Activated CD4-positive, alpha-beta memory T cell treated with anti-CD3 and anti-CD28 coated beads for 36 hours (primary cell): ENCODE measurements at places on chromosomes 11 and 22. TPM values are rescaled to one million over a fixed set of nuclear protein-coding genes. Genes with fewer than 3 reads are reported as not detected.

GRCh38 chr11:95337175-95337957, 106.4 kb upstream of the SESN3 start:
- H3K27ac ChIP-seq, result no peak overlapping the region
- peaks cover 3% of the 10 kb centered on the region for H3K4me1 ChIP-seq
- no peaks in the 10 kb centered on the region for H3K27me3 ChIP-seq
- peak; percentile 66 for DNase-seq
- no peaks in the 10 kb centered on the region for H3K36me3 ChIP-seq

DNA sequence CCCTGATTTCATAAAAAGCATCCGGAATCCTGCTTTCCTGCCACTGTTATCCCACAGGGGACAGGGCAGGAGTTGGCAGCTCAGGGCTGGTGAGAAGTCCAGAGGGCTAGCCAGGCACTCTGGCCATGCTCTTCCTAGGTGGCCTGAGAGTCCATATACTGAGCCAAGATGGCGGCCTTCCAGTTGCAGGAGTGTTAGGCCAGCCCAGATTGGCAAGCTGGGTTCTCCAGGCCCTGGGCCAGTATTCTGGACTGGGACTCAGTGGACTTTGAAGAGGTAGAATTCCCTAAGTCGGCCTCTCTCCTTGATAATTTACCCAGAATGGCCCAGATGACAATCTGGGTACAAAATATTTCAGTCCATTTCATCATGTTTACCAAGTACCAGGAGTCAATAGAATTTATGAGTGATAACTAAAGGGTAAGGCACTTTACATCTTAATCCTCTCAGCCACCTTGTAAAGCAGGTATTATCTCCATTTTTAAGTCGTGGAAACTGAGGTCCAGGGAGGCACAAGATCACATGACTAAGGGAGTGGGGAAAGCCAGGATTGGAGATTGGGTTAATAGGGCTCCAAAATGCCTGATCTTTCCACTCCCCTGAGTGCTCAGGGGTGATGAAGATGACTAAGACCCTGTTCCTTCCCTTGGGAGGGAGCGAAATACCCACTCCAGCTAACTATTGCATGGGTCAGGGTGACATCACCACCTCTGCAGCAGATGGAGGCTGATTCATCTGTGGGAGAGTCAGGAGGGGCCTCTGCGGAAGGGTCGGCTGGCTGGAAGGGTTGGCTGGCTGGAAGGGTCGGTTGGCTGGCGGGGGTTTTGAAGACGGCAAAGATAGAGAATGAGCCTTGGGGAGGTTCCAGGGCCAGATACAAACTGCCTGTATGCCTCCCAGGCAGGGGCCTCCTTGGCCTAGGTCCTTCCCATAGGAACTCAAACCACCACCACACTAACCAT, 1.2 kb upstream of the MICALL1 start:
- no peaks in the 10 kb centered on the region for H3K27me3 ChIP-seq
- H3K36me3 ChIP-seq, result no peaks in the 10 kb centered on the region
- no peak overlapping the region for H3K27ac ChIP-seq
- H3K4me1 ChIP-seq, result peaks cover 23% of the 10 kb centered on the region

- H3K4me3 ChIP-seq, result no peak overlapping the region
- no peaks in the 10 kb centered on the region for H3K27me3 ChIP-seq
- H3K36me3 ChIP-seq, result no peaks in the 10 kb centered on the region
- no peaks in the 10 kb centered on the region for H3K4me1 ChIP-seq
- H3K27ac ChIP-seq, result no peak overlapping the region
Observed at GRCh38 chr11:45243967-45244366, 42.2 kb downstream of the SYT13 start.

GRCh38 chr11:67267188-67268080, 1.2 kb downstream of the GRK2 start:
- peak overlapping the region; percentile 98 for H3K4me3 ChIP-seq
- no peaks in the 10 kb centered on the region for H3K27me3 ChIP-seq
- peaks cover 52% of the 10 kb centered on the region for H3K36me3 ChIP-seq
- H3K27ac ChIP-seq, result peak overlapping the region; percentile 100

DNA sequence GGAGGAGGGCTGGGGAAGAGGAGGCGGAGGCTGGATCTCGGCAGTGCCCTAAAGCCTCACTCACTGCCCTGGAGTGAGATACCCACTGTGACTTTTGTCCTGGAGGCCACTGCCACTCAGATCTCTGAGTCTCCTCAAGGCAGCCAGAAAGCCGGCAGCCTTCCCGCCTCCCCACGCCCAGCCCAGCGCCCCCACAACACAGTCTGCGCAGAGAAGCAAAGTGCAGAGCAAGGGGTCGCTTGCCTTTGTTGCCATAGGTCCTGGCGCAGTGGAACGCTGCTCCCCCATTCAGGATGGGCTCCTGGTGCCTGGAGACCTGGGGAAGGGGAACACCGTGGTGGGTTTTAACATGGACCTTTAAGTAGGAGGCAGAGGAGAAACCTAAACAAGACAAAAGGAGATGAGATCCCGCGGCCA, 17.6 kb downstream of the PATZ1 start:
- peaks cover 25% of the 10 kb centered on the region for H3K4me1 ChIP-seq
- no peaks in the 10 kb centered on the region for H3K27me3 ChIP-seq
- peaks cover 36% of the 10 kb centered on the region for H3K36me3 ChIP-seq
- peak overlapping the region; percentile 15 for H3K27ac ChIP-seq

- H3K27ac ChIP-seq, result no peak overlapping the region
- no peaks in the 10 kb centered on the region for H3K36me3 ChIP-seq
- H3K27me3 ChIP-seq, result no peaks in the 10 kb centered on the region
- DNase-seq, result no peak
Observed at GRCh38 chr22:27534720-27535125, 266.8 kb downstream of the MN1 start.

GRCh38 chr11:106047631-106048030, 25.6 kb upstream of the MSANTD4 start:
- H3K4me3 ChIP-seq, result no peak overlapping the region
- no peak overlapping the region for H3K27ac ChIP-seq
- H3K4me1 ChIP-seq, result peaks cover 3% of the 10 kb centered on the region
- H3K36me3 ChIP-seq, result no peaks in the 10 kb centered on the region
- DNase-seq, result no peak

DNA sequence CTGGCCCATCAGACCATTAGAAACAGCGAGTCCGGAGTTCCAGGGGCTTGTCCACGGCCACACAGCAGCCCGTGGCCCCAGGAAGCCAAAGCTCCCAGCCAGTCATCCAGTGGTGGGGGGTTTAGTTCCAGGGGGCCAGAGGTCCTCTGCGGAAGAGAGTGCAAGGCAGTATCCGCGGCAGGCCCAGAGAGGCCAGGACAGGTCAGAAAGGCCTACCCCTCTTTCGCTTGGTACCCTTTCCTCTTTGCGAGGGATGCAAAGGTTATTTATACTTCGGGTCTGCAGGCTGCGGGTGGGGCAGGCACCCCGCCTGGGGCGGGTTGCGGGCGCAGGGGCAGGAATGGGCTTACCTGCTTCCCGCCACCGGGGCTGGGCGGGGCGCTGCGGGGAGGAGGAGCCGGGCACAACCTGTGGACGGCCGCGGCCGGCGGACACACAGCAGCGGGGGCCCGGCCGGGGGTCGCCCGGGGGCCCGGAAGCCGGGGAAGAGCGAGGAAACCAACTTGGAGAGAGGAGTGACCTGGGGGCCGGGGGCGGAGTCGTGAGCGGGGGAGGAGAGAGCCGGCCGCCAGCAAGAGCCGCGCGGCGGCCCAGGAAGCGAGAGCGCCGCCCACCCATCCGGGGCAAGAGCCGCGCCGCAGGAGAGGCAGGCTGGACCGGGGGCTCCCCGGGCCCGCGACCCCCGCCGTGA, at the start of gene SH3BP1:
TSS of gene SH3BP1 (plus strand) at position 600 of the 691 bp plus-strand sequence. CDS start 119 bp downstream, outside the sequence.
- H3K27me3 ChIP-seq, result no peaks in the 10 kb centered on the region
- DNase-seq, result peak; percentile 72
- peak within 1 kb of the TSS; percentile 97 for H3K4me3 ChIP-seq
- peaks cover 12% of the 10 kb centered on the region for H3K36me3 ChIP-seq

DNA sequence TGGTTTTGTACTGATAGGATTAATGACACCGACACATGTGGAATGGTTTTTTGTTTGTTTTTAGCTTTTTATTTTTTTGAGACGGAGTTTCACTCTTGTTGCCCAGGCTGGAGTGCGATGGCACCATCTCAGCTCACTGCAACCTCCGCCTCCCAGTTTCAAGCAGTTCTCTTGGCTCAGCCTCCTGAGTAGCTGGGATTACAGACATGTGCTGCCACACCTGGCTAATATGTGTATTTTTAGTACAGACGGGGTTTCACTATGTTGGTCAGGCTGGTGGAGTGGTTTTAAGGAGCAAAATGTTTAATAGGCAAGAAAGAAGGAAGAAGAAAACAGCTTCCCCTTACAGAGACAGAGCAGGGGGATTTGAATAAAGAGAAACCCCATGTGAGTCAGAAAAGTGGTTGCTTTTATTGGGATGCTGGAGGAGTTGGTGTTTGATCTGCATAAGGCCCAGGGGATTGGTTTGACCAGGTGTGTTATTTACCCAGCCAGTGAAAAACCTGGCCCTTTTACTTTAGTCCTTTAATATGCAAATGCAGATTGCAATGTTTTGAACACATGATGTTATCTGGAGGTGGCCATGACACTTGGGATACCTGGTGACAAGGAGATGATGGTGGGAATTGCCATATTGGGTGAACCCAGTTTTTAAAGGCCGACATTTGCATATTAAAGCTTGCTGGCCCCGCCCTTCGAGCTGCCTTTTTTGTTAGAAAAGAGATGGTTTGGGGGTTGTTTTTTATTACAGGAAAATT, 24.3 kb downstream of the SUSD2 start:
- peaks cover 19% of the 10 kb centered on the region for H3K4me1 ChIP-seq
- DNase-seq, result no peak
- H3K27me3 ChIP-seq, result peaks cover 4% of the 10 kb centered on the region

DNA sequence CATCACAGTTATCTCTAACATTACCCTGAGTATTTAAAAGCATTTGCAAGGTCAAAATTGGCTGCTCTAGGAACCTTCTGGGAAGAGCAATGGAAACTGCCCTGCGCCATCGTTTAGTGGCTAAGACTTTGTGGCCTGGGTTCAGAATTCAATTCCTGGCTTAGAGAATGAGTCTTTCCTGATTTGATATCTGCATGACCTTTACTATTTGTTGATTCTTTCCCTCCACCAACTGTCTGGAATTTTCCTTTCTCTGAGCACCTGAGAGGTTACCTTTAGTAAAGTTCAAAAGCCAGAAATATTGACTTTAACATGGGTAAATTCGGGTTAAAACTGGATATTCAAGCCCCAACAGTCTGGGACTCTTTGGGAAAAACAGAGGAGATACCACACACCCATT, 43.0 kb upstream of the SLC5A12 start:
- no peaks in the 10 kb centered on the region for H3K36me3 ChIP-seq
- H3K27ac ChIP-seq, result no peak overlapping the region
- H3K4me3 ChIP-seq, result no peak overlapping the region
- no peaks in the 10 kb centered on the region for H3K4me1 ChIP-seq
- no peaks in the 10 kb centered on the region for H3K27me3 ChIP-seq

- no peak for DNase-seq
- no peaks in the 10 kb centered on the region for H3K36me3 ChIP-seq
- H3K27me3 ChIP-seq, result peaks cover 2% of the 10 kb centered on the region
- no peak overlapping the region for H3K4me3 ChIP-seq
- no peak overlapping the region for H3K27ac ChIP-seq
- H3K4me1 ChIP-seq, result no peaks in the 10 kb centered on the region
Observed at GRCh38 chr22:44890416-44891292, 119.2 kb downstream of the PHF21B start.

DNA sequence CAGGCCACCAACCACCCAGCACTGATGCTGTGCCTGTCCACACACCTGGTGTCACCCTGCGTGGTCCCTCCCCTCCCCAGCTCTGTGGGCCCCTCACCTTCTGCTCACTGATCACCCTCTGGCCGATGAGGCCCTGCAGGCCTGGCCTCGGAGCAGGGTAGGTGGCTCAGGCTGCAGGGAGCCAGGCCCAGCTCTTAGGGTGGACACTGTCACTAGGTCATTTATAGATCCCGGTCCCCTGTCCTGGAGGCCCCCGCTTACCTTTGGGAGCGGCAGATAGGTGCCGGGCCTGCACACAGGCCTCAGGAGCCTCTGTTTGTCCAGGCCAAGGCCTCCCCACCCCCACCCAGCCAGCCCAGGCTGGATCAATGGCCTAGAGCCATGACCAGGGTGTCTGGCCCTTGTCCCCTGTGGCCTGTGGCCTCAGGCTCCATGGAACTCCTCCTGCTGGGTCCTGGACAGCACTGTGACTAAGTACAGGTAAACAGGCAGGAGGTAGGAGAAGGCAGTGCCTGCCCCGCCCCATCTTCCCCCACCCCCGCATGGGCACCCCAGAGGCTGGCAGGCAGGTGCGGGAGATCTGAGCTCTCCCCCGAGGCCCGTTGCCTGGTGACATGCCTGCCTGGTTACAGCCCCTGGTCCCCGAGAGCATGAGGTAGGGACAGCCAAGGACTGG, at the start of gene TMPRSS6:
TSS of gene TMPRSS6 (minus strand) at position 472 of the 676 bp plus-strand sequence. CDS start 6,296 bp downstream, outside the sequence.
- no peak within 1 kb of the TSS for H3K4me3 ChIP-seq
- no peaks in the 10 kb centered on the region for H3K36me3 ChIP-seq
- H3K27ac ChIP-seq, result no peak within 1 kb of the TSS
- no peaks in the 10 kb centered on the region for H3K27me3 ChIP-seq
- no peak for DNase-seq

GRCh38 chr11:71304045-71304444, 51.7 kb upstream of the SHANK2 start:
- no peak overlapping the region for H3K4me3 ChIP-seq
- H3K27me3 ChIP-seq, result peaks cover 6% of the 10 kb centered on the region
- H3K27ac ChIP-seq, result no peak overlapping the region
- H3K4me1 ChIP-seq, result no peaks in the 10 kb centered on the region
- no peaks in the 10 kb centered on the region for H3K36me3 ChIP-seq
- no peak for DNase-seq

DNA sequence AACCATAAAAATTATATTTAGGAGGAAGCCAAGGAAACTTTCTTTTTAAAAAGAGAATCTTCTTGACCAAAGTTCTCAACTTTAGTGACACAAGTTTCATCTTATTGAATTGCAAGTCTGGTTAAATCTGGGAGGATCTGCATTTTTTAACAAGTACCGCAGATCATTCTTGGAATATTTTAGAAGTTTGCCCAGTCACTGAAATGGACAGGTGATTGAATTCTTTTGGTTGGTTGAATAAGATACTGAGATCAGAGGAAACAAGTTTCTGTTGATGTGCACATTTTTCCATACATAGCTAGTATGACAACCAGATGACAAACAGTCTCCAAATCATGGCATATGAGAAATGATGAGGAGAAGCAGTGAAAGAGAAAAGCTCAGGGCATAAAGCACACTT, 50.2 kb downstream of the SLN start:
- no peak overlapping the region for H3K27ac ChIP-seq
- no peaks in the 10 kb centered on the region for H3K36me3 ChIP-seq
- no peak overlapping the region for H3K4me3 ChIP-seq
- no peaks in the 10 kb centered on the region for H3K4me1 ChIP-seq

DNA sequence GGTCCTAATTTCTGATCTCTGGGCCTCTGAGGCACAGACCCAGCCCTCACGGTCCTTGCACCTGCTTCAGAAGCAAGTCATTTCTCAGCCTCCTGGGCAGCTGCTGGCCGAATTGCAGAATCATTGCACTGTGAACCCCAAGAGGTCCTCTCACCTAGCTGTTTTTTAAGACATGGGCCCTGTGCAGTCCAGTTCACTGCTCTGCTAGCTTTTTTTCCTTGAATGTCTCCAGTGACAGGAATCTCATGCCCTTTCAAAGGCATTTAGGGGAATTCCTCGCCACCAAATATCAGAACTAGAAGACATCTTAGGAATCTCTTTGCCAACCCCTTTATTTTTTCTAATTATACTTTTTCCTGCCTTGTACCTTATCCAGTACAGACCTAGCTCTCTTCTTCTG, 35.6 kb upstream of the TP53I11 start:
- H3K27ac ChIP-seq, result no peak overlapping the region
- no peak overlapping the region for H3K4me3 ChIP-seq
- H3K36me3 ChIP-seq, result no peaks in the 10 kb centered on the region
- DNase-seq, result no peak
- peaks cover 1% of the 10 kb centered on the region for H3K27me3 ChIP-seq

ADAMTS8 gene
- total RNA-seq, result not detected

CLP1 gene
- 15.2 TPM for total RNA-seq

KRTAP5-11 gene
- not detected for total RNA-seq

LINC01488 gene
- not detected for total RNA-seq

RCOR2 gene
- 0.21 TPM for total RNA-seq

MS4A12 gene
- total RNA-seq, result not detected

IL17REL gene
- total RNA-seq, result 1.1 TPM

GAB4 gene
- total RNA-seq, result not detected

PAMR1 gene
- not detected for total RNA-seq
